ENCODE measurements at places on chromosomes 6 and 20.
A peak's percentile ranks its signal among the peaks of the same experiment; 100 is the strongest.

DNA sequence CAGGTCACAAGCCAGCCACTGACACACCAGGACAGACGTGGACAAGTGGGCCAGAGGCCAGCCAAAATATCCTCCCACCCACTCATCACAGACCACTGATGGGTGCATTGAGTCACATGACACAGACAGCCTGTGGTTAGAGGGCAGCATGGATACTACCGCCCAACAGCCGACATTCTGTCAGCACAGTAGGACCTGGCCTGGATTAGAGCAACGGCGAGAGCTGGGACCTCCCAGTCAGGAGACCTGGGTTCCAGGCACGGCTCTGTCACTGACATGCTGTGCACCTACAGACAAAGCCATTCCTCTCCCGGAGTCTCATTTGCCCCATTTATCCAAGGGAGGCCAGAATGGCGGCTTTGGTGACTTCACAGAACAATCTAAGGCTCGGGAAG lies 8.0 kb downstream of the ZNF335 start:
- DNase-seq = no peak

DNA sequence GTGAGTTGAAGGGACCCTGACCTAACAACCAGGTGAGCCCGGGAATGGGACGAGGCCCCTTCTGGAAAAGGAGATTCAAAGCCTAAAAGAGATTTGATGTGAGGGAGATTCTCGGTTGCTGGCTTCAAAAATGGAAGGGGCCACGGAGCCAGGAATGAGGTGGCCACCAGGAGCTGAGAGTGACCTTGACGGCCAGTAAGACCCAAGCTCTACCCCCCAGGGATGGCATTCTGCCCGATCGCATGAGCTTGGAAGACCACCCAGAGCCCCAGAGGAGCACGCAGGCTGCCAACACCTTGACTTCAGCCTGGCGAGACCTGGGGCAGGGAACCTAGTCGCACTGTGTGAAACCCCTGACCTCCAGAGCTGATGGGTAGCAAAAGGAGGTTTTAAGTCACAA lies 163.9 kb downstream of the BMP7 start:
- DNase-seq = no peak

GRCh38 chr20:10733122-10733521 lies 59.3 kb upstream of the JAG1 start:
- no peak for DNase-seq

GRCh38 chr6:67736161-67736560 lies 898.9 kb upstream of the ADGRB3 start:
- DNase-seq = no peak

DNA sequence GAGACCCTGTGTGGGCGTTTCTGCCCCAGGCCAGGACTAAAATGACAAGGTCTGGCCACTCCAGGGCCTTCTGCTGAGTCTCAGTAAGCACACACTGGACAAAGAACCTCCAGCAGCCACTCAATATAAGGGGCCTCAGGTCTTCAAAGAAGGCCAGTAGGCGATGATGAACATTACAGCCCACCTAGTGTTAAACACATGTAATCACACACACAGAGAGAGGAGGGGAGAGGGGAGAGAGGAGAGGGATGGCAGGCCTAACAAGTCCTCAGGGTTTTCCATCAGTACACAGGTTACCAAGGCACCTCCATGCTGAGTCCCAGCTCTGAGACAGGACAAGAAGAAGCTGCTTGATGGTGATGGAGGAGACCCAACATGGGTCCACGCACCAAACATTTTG lies 325.6 kb downstream of the PTPRT start:
- no peak for DNase-seq

DNA sequence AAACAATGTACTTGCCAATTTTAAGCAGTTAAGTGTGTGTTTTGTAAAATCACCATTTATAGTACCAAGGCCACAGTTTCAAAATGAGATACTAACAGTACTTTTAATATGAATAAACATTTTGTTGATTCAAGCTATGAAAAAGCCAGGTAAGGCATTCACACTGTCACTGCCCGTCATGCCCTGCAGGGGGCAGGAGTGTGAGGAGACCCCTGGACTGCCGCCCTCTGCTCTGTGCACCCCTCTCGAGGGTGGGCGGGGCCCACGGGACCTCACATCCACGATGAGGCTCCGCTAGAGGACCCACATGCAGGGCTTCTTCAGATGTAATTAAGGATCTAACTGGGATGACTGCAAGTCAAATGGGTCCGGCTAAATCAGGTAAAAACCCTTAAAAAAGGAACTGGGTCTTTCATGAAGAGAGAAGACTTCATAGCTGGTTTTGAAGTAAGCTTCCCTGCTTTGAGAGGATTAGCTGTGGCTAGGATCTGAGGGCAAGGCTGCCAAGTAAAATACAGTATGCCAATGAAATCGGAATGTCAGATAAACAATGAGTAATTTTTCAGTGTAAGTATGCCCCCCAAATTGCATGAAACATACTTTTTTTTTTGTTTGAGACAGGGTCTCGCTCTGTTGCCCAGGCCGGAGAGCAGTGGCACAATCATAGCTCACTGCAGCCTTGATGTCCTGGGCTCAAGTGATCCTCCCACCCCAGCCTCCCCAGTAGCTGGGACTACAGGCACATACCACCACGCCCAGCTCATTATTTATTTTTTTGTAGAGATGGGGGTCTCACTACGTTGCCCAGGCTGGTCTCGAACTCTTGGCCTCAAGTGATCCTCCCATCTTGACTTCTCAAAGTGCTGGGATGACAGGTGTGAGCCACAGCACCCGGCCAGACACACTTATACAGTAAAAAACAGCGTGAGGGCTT lies 18.7 kb downstream of the DIDO1 start:
- no peak for DNase-seq

GRCh38 chr20:16418616-16419015 lies 154.6 kb downstream of the KIF16B start:
- no peak for DNase-seq

- DNase-seq = no peak
Observed at GRCh38 chr6:15150207-15150606, 95.7 kb upstream of the JARID2 start.

DNA sequence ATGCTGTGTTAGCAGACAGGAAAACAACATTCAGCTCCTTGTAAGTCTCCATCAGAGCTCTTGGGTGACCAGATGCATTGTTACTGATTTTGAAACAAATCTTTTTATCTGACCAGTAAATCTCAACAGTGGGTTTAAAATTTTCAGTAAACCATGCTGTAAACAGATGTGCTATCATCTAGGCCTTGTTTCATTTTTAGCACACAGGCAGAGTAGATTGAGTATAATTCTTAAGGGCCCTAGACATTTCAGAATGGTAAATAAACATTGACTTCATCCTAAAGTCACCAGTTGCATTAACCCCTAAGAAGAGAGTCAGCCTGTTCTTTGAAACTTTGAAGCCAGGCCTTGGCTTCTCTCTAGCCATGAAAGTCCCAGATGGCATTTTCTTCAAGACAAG lies 237.2 kb upstream of the BMP2 start:
- peak; percentile 39 for DNase-seq

DNA sequence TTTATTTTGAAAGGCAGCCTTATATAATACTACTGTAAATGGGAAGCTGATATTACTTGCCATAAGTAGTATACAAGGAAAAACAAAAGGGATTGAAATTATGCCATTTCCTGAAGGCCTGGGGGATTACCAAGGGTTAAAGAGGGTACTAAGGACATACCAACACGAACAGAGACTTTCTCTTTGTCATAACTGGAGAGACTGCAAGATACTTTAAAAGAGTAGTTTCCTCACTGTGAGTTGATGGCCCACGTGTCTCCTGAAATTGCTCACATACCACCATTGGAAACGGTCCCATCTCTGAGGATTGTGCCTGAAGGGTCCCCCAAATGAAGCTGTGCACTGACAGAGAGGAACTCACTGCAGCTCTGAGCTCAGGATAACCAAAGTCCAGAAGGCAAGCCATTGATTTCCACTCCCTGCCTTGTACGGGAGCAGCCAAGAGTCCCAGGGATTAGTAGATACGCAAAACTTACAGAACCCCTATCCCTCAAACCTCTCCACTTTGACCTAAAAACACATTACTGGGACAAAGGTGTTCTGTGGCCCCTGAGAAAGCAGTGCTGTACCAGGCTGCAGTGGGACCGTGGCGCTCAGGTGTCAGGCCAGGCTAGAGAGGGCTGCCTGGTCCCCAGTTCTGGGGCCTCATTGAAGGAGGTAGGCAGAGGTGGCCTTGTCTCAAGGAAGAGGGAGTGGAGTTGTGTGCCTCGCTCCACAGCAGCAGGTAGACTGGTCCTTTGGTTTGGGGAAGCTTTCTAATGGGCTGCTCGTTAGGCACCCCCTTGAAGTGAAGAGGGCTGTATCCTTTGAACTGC lies 15.2 kb downstream of the PSMG4 start:
- no peak for DNase-seq

DNA sequence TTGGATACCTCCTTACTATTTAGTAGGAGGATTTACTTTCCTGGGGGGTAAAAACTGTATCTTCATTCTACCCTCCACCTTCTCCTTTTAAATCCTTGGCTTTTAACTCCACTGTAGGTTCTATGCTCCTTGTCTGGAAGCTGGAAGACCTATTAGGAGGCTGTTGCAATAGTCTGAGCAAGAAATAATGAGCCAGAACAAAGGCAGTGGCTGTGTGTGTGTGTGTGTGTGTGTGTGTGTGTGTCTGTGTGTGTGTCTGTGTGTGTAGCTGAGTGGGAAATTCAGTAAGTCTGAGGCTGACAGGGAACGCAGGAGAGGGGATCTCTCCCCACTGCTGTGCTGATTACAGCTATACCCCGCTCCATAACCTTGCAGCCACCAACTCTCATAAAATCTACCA lies 35.8 kb downstream of the HTR1E start:
- DNase-seq = no peak

DNA sequence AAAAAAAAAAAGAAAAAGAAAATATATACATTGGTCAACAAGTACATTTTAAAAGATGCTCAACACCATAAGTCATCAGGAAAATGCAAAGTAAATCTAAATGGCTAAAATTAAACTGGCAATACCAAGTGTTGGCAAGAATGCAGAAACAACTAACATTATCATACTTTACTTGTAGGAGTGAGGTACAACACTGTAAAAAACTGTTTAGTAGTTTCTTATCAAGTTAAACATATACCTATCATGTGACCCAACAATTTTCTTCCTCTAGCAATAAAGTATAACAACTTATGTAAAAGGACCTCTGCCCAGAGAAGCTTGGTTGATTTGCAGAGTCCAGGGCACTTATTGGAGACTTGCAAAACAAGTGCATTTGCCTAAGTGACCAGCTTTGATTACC lies 40.4 kb downstream of the LMBRD1 start:
- DNase-seq = no peak

DNA sequence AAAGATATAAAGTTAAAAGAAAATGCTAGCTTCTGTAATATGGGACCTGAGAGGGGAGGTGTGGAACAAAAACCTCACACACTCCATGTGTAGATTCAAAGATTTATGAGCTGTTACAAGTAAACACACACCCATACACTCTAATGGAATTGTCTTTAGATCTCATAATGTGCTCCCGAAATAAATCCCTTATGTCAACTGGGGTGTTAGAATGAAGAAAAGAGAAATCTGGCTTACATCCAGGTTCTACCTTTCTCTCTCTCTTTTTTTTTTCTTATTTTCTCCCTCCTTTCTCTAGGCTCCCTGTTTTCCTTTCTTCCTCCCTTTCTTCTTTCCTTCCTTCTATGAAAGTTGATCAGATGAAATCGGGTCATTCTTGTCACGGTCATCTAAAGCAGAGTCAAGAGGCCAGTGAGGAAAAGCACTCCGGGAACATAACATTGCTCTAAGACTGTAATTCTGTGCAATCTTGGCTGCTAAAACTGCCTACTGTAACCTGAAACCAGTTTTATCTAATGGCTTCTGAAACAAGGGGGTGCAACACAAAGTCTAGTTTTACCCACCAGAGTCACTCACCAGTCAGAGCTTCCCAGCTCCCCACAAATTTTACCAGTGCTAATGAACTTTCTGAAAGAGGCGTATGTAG lies 68.3 kb upstream of the BTBD3 start:
- peak; percentile 54 for DNase-seq

DNA sequence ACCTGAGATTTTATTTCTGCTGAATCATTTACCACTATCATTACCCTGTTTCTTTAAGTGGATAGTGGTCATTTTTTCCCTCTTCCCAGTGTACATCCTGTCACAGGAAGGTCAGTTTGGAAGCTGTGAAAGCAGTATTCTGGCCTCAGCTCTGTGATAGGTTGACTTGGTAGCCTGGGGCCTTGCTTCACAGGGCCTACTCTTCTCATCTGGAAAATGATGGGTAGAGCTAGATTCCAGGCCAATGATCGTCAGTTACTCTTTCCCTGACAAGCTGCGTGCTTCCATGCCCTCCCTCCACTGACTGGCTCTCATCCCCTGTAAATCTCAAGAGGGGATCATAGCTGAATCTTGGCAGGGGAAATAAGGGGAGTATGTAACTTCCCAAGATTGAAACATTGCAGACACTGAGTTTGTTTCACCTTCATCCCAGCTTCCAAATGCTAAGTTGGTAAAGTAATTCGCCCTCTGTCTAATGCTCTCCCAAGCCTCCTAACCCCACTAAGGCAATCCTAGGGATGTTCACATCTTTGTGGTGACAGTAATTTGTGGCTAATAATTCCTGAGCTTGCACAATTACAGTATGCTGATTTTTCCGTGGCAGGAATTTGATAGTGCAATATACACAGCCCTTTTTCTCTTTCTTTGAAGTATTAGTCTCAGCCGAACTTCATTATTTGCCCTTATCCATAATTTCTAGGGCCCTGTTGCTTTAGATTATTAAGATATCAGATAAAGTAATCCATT lies 51.2 kb downstream of the VAPB start:
- peak; percentile 53 for DNase-seq

All from amniotic epithelial cell (primary cell).